Stimulated activated CD8-positive, alpha-beta memory T cell treated with anti-CD3 and anti-CD28 coated beads, Interleukin-4, amount 100 ng/mL, for 1 hour (primary cell): ENCODE measurements at places on chromosomes 5 and 9.

DNA sequence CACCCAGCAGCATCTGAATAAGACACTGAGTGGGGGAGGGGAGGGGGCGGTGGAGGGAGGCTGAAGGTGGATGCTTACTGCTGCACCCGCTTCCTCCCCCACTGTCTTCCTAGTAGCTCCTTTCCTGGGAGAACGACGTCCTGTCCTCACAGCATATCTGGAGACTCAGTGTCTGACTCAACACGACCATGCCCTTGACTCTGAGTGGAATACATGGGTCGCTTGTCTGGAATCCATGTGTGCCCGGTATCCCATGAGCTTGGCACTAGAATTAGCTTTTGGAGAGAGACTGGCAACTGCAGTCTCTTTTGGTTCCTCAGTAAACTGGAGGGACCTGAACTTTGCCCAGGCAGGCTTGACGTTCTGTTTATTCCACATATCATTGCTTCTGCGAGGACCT is 125.4 kb upstream of the FAM120A start:
- DNase-seq: no peak

GRCh38 chr9:124835026-124835557 is 18.2 kb upstream of the WDR38 start:
- DNase-seq: no peak

- no peak for DNase-seq
These were observed 60.2 kb upstream of the SLC2A8 start for GRCh38 chr9:127336506-127337352.

- DNase-seq: no peak
These were observed 9.4 kb upstream of the BOD1 start for GRCh38 chr5:173625673-173626504.

DNA sequence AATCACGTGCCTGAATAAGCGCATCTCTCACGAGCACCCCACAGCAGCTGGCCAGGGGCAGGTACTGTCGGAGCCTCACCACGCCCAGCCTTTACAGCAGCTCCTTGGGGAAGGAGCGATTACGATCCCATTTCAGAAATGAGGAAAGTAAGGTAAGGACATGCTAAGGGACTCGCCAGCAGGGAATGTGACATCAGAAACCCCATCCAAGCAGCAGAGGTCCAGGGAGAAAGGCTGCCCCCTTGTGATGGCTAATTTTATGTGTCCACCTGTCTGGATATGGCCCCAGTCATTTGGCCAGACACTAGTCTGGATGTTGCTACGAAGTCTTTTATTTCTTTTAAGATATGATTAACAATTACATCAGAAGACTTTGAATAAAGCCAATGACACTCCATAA is 77.3 kb downstream of the UBE2QL1 start:
- DNase-seq: no peak
